Left lung (tissue), 14 donors: ENCODE measurements at places on chromosomes 11 and 22. TPM values are rescaled to one million over a fixed set of nuclear protein-coding genes. Genes with fewer than 3 reads are reported as not detected.

SELENOH gene
- polyA plus RNA-seq: 111 TPM

DNA sequence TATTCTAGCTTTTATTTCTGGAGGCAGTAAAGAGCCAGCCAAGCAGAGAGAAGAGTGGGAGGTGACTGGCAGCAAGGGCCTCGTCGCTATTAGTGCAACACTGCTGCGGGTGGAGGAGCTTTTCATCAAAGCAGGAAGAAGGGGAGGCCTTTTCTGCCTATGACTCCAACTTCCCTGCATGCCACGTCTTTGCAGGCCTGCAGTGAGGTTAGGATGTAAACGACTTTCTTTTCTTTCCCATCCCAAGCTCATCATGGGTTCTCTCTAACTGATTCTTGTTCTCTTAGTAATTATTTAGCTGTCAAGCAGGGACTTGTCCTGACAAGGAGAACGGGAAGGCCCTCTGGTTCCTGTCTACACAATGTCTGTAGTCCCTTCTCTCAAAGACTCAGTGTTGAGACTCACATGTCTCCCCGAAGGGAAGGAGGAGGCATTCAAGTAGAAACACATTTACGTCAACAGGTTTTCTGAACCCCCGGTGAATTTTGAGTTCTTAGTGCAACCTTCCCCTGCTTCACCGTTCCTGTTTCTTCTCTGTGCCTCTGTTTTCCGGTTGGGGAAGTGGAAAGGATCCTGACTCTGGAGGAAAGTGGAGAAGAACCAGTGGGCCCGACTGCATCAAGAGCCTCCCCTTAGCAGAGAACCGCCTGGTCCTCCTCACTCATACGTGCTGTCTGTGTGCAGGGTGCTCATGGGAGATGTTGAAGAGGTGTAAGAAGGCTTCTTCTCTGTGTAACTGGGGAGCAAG lies 56.9 kb downstream of the PACS1 start:
- DNase-seq: no peak

HPX gene
- polyA plus RNA-seq: 5.9 TPM

DNA sequence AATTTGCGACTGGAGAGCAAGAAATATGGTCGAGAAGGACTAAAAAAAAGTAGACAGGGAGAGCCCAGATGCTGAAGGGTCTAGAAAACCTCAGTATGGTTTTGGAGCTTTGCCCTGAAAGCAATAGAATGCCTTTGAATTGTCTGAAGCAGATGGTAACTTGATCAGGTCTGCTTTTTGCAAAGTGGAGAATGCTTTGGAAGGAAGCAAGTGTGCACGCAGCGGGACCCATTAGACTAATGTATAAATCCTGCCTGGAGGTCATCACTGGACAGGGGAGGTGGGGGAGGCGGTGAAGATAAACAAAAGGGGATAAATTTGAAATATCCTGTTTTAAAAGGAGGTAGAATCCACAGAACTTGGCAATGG lies 757 bp upstream of the HINFP start:
- DNase-seq: no peak

GRCh38 chr11:96275801-96276594 lies 67.0 kb downstream of the MAML2 start:
- DNase-seq: no peak

- no peak for DNase-seq
These were observed 2.4 kb upstream of the RBM14 start for GRCh38 chr11:66614073-66614472.

DNA sequence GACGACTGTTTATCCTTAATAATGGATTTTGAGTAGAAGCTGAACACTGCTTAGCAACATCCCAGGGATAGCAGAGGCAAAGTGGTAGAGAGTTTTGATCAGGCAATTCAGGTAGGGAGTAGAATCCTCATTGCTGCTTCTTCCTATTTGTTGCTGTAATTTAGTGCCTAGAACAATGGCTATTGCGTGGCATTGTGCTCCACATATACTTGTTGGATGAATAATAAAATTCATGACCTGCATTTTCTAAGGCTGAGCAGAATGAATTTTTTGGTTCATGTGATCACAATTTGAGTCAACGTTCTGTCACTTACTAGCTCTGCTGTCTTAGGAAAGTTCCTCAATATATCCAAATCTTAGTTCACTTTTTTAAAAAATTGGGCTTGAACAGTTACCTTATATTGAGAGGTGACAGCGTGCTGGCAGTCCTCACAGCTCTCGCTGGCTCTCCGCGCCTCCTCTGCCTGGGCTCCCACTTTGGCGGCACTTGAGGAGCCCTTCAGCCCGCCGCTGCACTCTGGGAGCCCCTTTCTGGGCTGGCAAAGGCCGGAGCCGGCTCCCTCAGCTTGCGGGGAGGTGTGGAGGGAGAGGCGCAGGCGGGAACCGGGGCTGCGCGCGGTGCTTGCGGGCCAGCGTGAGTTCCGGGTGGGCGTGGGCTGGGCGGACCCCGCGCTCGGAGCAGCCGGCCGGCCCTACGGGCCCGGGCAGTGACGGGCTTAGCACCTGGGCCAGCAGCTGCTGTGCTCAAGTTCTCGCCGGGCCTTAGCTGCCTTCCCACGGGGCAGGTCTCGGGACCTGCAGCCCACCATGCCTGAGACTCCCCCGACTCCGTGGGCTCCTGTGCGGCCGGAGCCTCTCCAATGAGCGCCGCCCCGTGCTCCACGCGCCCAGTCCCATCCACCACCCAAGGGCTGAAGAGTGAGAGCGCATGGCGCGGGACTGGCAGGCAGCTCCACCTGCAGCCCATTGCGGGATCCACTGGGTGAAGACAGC lies 350.6 kb downstream of the ETS1 start:
- peak; percentile 67 for DNase-seq

DEPDC7 gene
- polyA plus RNA-seq: 18.8 TPM
